Gastroesophageal sphincter (tissue), 4 donors: ENCODE measurements at places on chromosomes 11 and 22.

DNA sequence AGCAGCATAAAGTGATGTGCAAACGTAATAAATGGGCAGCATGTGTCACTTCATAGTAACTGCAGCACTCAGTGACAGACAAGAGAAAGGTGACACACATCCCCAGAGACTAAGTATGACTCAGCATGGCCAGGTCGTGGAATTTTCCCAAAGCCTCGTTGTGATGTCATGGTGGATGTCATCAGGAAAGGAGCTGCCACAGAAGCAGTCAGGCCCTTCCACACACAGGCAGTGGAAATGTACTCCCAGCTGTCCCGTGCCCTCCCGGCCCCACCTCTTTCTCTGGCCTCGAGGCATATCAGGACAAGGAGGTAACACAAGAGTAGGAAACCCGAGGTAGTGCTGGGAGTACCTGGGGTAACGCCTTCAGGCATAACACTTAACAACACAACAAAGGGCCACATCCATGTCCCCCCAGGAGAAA is 8.1 kb downstream of the PC start:
- ATAC-seq = peak; percentile 48

DNA sequence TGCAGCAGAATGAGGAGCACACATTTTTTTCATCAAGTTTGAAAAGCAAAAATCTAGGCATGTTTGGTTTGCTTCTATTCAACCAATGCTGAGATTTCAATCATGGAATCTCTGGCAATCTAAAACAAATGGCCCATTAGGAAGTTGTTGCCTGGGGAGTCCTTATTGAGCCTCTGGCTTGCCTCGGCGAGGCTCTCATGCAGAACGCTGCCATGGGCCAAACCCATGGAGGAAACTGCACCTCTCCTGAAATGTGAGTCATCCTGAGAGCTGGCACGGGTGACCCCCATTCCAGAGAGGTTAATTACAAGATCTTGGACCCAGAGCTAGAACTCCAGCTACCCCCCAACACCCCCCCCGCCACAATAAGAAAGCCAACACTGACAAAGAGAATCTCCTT is 80.7 kb downstream of the MN1 start:
- no peak for ATAC-seq

DNA sequence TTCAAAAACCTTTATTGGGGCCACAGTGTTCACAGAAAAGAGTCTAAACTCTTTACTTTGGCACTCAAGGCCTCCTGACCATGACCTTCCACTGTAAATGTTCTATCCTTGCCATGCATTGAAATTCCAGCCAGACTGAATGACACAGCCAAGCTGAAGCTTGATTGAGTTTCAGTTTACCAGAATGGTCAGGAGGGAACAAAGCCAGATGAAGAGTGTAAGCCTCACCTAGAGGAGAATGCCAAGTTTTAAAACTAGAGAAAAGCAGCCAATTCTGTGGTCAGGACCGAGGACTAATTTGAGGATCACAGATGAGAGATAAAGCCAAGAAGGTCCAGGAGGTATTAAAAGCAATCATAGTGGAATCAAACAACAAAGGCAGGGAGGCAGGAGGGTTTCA is 215.3 kb downstream of the KCNA4 start:
- ATAC-seq = no peak

- ATAC-seq = no peak
These were observed 18.4 kb downstream of the TECTA start for GRCh38 chr11:121119440-121119839.

DNA sequence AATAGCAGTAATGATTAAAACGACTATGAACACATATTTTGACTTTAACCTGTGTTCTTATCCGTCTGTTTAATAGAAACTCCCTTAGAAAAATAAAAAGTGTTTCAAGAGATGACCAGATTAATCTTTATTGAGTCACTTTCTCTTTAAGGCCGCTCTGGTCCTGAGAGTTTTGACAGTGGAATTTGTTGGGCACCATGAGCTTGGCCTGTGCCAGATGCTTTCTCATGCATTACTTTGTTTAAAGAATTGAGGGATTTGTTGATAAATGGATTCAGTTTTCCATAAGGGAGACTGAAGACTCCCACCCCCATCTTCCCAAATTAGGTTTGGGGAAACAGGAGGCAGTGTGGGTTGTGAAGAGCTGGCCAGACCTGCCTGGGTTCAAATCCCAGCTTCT is 53.2 kb upstream of the ALX4 start:
- ATAC-seq = no peak

- no peak for ATAC-seq
These were observed 44.5 kb downstream of the CD44 start for GRCh38 chr11:35183326-35183925.

DNA sequence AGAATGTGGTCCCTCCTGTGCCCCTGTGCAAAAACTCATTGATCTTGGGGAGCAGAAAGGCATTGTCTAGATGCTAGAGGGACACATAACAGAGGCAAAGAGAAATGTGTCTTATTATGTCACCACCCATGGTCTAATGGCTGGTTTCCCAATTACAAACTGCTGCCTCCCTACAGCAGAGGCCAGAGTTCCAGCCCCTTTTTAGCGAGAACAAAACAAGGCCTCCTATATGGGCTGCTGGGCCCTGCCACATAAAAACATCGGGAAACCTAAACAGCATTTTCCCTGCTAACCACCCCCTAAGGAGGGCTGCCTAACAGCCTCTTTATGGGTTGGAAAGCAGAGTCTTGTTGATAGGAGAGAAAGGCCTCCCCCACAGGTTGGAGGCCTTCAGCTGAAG is 75.2 kb upstream of the CRTAM start:
- ATAC-seq = no peak

DNA sequence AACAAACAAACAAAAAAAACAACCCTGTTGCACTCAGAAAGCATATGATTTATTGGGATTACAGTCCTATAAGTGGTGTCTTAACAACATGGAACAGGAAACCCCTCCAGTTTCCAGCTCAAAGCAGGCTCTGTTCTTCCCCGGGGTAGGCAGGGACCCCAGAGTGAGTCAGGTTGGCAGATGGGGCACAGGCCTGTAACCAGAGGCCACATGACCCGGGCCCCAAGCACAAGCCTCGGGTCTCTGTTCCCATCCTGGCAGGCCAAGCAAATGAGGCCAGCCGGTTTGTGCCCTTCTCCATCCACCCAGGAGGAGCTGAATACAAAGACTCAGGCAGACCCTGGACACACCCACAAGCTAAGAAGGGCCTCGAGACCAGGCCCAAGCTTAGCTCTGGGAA is 75.8 kb downstream of the NAT10 start:
- no peak for ATAC-seq

GRCh38 chr11:118058311-118059245 is 18.3 kb upstream of the TMPRSS4 start:
- ATAC-seq = no peak

GRCh38 chr11:102419181-102419580 is 33.4 kb downstream of the TMEM123 start:
- no peak for ATAC-seq

DNA sequence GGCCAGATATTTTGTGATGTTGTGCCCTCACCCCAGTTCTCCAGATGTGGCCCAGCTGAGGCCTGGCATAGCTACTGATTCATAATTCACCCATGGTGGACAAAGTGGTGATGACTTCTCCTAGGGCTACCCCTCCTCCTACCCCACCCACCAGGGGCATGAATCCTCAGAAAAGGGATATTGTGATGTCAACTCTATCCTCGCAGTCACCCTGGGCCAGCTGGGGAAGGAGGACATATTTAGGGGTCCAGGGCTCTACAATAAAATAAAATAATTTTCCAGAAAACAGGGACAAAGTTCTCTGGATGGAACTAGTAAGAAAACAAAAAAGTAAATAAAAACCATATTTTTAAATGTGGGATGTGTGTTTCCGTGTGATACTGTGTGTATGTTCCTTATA is at the start of gene UBQLNL:
TSS of gene UBQLNL (minus strand) at position 101 of the 400 bp plus-strand sequence. CDS start 258 bp downstream, outside the sequence.
- ATAC-seq = no peak

DNA sequence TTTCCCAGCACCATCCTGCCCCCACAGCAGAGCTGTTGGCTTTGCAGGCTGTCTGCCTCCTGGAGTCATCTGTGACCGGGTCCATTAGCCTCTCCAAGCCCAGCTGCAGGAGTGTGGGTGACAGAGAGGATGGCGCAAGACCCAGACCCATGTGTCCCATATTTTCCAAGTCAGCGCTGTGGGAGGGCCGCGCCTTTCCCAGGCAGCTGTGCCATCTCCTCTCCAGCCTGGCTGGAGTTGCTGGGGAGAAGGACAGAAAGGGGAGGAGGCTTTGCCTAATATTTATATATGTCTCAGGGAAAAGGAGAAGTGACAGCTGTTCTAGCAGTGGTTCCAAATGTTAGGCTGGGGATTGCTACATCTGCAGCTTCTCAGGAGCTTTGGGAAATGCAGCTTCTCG is 15.7 kb downstream of the DTX4 start:
- ATAC-seq = peak; percentile 88

- no peak for ATAC-seq
These were observed 967.0 kb upstream of the FAT3 start for GRCh38 chr11:91257667-91258066.

GRCh38 chr22:19674929-19675253 is 39.4 kb upstream of the SEPTIN5 start:
- ATAC-seq = no peak

GRCh38 chr11:69696749-69697468 is 6.9 kb downstream of the FGF19 start:
- ATAC-seq = no peak
